ENCODE measurements at places on chromosomes 12 and 14.

DNA sequence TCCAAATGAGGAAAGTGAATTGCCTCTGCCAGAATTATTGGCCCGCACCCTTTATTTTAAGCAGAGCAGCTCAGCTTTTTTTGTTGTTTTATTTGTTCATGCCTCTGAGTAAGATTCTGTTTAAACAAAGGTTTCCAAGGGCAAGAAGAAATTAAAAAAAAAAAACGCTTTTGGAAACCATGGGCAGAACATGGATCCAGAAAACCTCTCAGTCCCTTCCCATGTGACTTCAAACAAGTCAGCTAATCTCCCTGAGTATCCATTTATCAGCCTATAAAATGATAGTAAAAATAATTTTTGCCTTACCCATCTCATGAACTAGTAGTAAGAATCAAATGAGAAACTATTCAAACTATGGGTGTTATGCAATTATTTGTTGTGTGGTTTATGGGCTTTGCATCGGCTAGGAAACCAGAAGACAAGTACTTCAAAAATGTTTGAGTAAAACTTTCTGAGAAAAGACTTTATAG lies 27.6 kb downstream of the KITLG start:
- no peak for DNase-seq

GRCh38 chr14:78310272-78310671 lies 140.1 kb downstream of the NRXN3 start:
- no peak for DNase-seq

DNA sequence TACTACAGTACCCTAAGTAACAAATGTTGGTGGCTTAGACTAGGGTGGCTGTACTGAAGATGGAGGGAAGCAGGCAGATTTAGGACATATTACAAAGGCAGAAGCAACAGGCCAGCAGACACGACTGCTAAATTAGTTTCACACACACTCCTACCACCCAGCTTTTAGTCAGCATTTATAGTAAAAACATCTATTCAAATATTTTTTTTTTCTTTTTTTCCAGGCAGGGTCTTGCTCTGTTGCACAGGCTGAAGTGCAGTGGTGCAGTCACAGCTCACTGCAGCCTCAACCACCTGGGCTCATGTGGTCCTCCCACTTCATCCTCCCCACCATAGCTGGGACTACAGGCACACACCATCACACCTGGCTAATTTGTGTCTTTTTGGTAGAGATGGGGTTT lies 72.9 kb downstream of the CDK17 start:
- no peak for DNase-seq

- DNase-seq: no peak
These were observed 126.3 kb upstream of the DHRS4 start for GRCh38 chr14:23827100-23827892.

DNA sequence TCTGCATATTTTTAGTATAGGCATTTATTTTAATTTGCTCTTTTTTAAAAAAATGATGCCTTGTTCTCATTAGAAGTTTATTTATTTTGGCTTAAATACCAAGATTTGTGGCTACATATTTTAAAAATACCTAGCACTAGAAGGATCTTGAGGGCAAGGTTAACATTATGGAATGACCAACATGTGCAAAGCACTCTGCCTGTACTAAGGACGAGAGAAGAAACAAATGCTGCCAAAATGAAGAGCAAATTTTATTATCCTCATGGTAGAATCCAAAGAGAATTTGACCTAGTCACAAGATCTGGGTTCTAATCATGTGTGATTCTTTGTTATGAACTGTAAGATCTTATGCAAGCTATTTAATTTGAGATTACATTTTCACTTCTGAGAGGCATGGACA lies 2.8 kb downstream of the CAND1 start:
- DNase-seq: no peak

DNA sequence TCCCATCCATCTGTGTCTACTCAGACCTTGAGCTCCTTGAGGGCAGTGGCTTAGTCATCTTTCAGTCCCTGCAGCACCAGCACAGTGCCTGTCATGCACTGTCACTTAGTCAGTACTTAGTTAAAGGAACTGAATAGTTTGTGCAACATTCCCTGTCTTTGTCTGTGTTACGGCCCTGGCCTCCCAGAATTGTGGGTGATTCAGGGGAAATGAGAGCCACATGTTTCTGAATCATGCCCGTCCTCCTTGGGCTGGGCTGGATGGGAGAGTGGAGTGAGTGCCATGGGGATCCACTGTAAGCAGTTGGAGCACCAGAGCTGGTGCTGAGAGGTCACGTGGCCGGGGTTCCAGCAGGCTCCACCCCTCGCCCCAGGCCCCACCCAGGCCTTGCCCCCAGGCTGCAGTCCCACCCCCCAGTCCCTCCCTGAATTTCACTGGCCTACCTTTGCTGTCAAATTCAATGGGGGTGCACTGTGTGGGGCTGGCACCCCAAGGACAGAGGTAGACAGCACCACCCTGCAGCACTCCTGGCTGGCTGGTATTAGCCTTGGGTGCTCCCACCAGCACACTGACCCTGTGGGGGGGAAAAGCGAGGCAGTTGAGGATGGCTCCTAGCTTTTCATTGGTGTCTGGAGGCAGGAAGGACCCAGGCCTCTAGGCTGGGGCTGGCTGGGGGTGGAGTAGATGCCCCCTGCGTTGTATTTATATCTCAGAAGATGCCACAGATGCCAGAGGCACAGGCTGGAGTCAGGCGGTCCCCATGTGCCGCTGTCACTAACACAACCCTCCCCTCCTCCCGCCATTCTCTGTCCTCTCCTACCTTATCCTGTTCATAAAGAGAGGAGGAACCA lies 7.5 kb downstream of the ITGA5 start:
- peak; percentile 56 for DNase-seq

DNA sequence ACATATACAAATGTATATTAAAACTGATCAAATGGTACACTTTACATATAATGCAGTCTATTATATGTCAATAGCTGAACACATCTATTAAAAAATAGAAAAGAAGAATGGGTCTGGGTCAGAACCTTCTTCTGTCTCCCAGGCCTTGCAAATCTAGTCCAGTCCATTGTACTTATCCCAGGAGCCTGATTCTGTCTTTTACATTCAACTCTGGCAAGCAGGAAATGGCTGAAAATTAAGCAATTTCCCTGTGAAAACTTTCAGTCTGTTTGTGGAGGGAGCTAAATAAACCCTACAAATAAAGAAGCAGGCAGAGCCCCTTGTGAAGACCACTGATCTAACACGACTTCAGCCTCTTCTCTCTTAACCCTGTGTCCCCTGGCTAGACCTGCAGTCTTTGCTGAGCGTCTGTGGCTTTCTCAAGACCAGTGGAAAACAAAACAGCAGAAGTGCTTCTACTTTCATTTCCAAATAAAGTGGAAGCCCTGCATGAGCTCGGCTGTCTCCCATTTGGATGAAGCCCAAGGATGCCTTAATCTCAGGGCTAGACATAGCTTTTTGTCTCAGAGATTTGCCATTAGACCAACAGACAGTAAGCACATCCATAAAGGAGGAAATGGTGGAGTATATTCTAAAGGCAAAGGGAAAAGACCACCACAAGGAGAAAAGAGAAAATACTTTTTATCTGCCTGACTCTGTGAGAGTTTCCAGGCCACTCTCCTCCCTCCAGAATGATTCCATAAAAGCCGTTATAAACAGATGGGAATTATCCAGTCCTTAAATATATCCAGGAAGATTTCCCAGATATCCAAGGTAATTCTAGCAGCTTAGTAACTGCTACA lies 48.2 kb downstream of the CRACR2A start:
- no peak for DNase-seq

GRCh38 chr12:78167510-78167909 lies 336.8 kb downstream of the NAV3 start:
- DNase-seq: no peak

- no peak for DNase-seq
These were observed 39.1 kb downstream of the CORO1C start for GRCh38 chr12:108691998-108692808.

DNA sequence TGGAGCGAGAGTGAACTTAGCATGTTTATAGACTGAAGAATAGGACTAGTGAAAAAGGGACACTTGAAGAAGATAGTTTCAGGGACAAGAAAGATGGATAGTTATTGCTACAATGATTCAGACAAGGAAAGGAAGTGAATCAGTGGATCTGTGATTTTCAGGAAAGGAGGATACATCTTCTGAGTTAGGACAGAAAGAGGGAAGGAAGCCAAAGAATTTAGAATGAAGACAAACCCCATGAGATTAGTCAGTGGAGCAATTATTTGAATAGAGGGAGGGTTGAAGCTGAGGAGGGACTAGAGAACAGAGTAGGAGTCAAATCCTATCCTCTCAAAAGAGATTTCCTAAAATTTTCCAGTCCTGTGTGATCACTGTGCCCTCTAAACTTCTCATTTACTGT lies 282.7 kb downstream of the AKAP6 start:
- DNase-seq: no peak

DNA sequence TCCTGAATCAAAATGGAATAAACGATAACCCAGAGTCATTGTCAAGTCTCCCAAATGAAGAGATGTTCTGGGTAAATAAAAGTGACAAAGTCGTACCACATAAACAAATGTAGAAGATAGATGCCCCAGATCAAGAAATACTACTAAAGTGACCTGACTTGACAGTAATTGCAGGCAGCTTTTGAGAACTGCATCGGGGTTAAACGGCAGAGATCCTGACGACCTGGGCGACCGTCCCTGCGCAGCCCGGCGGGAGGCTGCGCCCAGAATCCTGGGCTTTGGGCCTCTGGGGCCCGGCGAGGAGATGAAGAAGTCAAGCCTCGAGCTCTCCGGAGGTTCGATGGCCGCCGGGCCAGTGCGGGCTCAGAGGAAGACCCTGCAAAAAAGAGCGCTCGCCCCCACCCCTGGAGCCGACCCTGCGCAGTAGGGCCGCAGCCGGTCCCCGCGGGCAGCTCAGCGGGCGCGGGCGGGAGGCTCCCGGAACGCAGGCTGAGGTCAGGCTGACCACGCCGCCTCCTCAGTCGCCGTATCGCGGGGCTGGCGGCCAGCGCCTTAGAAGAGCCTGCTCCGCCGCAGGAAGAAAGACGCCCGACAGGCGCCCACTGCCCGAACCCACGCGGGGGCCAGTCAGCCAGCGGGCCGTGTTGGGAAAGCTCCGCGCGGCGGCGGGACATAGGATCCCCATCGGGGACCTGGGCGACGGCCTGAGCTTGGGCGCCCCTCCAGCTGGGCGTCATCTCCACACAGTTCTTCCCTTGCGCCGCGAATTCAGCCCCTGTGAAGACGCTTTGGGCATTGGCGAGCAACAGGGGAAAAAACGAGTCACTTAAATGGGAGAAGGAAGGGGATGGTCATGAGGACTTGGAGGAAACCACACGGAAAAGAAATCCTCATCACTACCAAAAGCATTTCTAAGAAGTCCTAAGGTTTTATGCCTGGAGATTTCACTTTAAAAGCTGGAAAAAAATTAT lies 16.0 kb downstream of the NKX2-1 start:
- no peak for DNase-seq

- no peak for DNase-seq
These were observed 225.2 kb downstream of the C12orf75 start for GRCh38 chr12:105555556-105556295.

DNA sequence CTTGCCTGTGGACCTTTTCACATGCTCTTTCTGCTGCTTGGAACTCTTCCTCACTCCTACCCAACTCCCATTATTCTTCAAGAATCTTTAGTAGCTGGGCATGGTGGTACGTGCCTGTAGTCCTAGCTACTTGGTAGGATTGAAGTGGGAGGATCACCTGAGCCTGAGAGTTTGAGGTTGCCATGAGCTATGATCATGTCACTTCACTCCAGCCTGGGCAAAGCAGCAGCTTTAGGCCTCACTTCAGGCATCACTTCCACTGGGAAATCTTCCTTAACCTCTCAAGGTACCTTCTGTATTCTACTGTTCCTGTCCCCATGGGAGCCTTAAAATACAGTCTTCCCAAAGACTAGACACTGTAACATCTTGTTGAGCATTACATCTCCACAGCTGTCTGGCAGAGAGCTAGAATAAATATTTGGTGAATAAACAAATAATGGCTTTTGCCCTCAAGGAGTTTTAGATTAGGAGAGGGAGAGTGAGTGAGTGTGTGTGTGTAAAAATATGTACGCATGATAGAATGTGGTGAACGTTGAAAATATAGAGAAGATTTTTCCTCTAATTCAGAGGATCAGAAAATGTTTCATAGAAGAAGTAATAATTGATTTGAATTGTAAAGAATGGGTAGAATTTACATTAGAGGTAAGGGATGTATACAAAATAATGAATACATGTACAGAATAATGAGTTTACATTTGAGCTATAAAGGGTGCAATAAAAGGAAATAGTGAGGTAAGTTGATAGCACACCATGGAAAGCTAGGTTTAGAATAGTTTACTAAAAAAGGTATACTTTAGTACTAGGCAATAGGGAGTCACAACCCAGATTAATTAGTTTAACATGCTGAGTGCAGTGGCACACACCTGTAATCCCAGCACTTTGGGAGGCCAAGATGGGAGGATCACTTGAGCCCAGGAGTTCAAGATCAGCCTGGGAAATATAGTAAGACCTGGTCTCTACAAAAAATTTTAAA lies 29.2 kb upstream of the BMAL2 start:
- no peak for DNase-seq

- no peak for DNase-seq
These were observed 338.1 kb downstream of the CACNA1C start for GRCh38 chr12:2390850-2391390.

GRCh38 chr14:74155287-74155686 lies 70.5 kb downstream of the LIN52 start:
- DNase-seq: no peak

GRCh38 chr14:41289025-41289424 lies 317.7 kb upstream of the LRFN5 start:
- DNase-seq: no peak

DNA sequence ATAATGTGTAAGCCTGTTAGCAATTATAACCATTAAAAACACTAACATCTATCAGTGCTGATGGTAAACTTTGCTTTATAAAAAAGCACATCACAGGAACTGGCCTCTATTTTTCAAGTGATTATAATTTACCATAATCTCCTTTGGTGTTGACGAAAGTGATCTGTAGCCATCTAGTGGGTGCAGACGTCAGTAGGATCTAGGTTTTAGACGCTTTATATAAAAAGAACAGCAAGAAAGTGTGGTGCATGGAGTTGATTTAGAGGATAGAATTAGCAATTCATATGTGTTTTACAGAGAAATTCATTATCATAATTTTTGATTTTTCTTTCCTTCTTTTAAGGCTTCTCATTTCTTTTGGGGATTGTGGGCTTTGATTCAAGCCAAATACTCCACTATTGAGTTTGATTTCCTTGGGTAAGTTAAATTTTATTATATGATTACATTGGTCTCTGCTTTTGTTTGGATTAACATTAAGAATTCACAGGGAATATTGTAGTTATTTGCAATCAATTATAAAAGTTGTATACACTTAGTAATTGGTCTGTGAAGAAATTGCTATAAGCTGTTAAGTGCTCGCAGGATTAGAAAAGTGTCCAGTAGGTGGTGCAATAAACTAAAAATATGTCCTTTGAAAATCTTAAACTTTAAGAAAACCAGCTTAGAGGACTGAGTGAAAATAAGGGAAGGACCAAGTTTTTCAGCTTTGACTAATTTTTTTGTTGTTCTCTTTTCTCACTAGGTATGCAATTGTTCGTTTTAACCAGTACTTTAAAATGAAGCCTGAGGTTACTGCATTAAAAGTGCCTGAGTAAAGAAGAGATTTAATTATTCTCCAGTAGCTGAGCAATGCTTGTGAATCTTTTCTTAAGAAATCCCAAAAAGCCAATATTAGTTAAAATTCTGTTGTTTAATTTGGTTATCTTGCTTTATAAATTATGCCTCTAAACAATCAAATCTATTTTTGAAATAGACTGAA lies 59.5 kb downstream of the ETNK1 start:
- no peak for DNase-seq

- DNase-seq: no peak
These were observed 558.8 kb upstream of the FBXO33 start for GRCh38 chr14:39991041-39991440.
